ENCODE measurements at places on chromosomes 5 and 9. TPM values are rescaled to one million over a fixed set of nuclear protein-coding genes. Genes with fewer than 3 reads are reported as not detected.

- DNase-seq = no peak
Measured at GRCh38 chr9:129559506-129559881, 61.4 kb downstream of the C9orf50 start.

DNA sequence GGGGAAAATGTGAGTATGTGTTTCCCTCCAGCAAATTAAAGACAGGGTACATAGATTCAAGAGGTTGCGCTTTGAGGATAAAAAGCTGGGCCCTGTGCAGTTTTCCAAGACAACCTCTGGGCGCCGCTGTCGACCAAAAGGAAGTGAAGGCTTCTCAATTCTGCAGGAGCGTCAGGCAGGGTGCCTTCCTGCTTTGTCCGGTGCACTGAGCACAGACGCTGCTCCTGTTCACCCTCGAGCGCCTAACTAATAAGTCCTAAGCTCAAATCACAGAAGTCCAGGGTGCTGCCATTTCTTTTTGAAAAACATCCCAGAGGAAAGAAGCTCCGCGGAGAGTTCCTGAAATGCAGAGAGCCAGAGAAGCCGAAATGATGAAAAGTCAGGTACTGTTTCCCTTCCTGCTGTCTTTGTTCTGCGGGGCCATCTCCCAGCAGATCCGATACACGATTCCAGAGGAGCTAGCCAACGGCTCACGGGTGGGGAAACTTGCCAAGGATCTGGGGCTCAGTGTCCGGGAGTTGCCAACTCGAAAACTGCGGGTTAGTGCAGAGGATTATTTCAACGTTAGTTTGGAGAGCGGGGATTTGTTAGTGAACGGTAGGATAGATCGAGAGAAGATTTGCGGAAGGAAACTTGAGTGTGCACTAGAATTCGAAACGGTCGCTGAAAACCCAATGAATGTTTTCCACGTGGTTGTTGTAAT is at the start of gene PCDHGB1:
Gene PCDHGB1 (plus strand): TSS at position 183 of the 703 bp plus-strand sequence. CDS start 162 bp downstream, at position 345.
- no peak for DNase-seq

- no peak for DNase-seq
Measured at GRCh38 chr9:135410831-135411473, 68.6 kb upstream of the PPP1R26 start.

GABRA1 gene
- not detected for polyA plus RNA-seq

SPINK13 gene
- 0.23 TPM for polyA plus RNA-seq

GRCh38 chr9:113978725-113979342 is 99.3 kb downstream of the AMBP start:
- DNase-seq = no peak

GRCh38 chr5:60597572-60598320 is 102.2 kb downstream of the DEPDC1B start:
- DNase-seq = no peak

- no peak for DNase-seq
Measured at GRCh38 chr5:41457094-41457493, 53.3 kb downstream of the PLCXD3 start.

DNA sequence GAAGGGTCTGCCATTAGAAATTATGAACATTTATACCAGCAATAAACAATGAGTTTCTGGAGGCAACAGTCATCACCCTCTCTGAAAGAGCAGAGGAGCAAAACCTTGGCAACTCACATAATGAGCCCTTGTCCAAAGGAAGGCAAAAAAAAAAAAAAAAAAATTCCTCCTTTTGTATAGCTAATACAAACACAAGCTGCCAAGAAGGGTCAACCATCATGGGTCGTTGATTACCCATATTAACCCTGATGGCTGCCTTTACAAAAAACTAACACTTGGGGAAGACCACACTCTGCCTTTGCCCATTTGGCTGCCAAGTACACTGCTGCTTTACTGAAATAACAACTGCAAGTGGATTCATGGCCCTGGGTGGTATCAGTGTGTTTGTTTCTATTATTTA is 272.7 kb downstream of the ADAMTSL1 start:
- no peak for DNase-seq

ANKRD34B gene
- 0.19 TPM for polyA plus RNA-seq

- DNase-seq = no peak
Measured at GRCh38 chr5:117201001-117201400, 626.4 kb upstream of the SEMA6A start.

PHF24 gene
- 0.21 TPM for polyA plus RNA-seq

DNA sequence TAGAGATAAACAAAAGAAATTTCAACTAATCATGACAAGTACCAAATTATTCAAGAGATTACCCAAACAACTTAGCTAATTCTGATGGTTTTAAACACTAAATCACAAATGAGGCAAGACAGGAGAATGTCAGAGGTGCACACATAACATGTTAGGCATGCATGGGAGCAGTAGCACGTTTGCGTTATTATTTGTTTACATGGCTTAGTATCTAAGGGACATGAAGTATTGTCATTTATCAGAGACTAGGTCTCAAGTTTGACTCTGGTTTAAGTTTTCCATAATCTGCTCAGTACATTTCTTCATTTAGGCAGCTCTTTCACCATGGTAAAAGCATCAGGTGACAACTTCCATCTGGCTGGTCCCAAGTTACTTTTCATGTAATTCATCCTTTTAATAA is 244.1 kb upstream of the TNC start:
- DNase-seq = peak; percentile 33

DNA sequence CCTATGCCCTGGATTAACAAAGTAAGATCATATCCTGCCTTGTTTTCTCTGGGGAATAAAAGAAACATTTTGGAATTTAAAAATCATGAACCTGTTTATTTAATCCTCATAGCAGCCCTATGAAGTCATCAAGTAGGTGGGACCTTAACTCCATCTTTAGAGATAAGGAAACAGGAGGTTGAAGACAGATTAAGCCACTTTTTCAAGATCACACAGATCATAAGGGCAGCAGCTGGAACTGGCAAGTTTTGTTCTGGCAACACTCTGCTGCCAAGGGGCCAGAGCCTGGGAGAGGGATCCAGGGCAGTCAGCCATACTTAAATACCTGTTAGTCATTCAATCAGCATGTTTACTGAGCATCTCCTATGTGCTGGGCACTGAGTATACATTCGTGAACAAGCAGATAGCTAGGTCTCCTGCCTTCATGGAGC is 63.7 kb downstream of the SLC1A1 start:
- DNase-seq = no peak

DNA sequence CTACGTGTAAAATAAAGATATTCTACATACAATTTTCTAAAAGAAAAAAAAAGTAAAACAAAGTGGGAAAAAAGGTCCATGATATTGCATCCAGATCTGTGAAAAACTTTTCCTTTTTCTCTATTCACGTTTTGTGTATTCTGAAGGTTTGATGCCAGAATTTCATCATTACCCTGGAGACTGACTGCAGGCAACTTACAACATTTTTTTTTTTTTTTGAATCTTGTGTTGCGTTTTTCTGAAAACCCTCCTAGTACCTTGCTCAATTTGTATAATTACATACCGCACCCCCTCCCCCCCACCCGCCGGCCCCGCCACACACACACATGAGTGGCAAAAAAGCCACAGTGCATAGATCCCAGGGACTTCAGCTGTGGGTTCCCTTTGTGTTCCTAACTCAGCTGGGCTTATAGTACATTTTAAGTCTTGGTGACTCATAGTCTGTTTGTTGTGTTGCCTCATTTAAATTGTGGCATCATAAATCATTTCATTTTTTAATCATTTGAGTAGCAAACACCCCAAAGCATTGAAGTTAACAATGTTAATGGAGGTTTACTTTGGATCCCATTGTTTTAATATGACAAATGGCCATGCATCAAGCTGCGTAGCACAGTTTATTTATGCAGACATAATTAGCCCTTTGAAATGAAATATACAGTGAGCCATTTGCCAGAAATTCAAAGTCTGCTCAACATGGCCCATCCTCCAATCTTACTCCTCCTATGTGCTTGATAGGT is 36.0 kb downstream of the PRDM6 start:
- DNase-seq = no peak

DNA sequence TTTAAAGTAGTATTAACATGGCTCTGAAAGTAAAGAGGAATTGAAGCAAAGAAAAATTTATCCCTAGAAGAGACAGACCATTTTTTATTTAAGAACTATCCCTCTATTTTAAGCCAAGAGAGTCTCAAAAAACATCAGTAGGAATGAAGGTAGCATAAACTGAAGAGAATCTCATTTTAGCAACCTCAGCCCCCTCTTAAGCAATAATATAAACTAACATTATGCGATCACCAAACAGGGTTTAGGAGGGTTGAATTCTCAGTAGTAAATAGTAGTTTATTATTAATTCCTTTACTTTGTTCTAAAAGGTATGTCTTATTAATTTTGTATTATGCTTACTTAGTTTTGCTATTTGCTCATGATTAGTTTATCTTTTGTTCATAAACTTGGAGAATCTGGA is 287.4 kb downstream of the CDK5RAP2 start:
- no peak for DNase-seq

REEP2 gene
- 11.6 TPM for polyA plus RNA-seq

GRCh38 chr5:132411304-132412013 is 41.9 kb downstream of the SLC22A5 start:
- no peak for DNase-seq

SPOCK1 gene
- 9.1 TPM for polyA plus RNA-seq

DNA sequence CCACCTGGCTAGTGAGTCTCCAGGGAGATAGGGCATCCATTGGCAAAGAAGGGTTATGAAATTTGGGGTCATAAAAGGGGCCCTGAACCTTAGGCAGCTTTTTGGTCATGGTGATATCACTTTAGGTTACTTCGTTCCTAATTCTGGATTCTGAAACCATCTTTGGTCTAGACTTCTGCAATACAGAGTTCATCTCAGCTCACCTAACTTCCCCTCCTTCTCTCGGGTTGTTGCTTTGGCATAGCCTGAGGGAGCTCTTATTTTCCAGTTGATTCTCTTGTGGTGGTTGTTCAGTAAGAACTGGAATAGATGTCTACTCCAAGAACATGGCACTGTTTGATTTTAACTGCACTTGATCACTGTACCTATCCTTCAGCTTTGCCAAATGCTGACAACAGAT is 148.9 kb upstream of the RUSC2 start:
- DNase-seq = no peak

DMRT2 gene
- polyA plus RNA-seq = 3.5 TPM

DNA sequence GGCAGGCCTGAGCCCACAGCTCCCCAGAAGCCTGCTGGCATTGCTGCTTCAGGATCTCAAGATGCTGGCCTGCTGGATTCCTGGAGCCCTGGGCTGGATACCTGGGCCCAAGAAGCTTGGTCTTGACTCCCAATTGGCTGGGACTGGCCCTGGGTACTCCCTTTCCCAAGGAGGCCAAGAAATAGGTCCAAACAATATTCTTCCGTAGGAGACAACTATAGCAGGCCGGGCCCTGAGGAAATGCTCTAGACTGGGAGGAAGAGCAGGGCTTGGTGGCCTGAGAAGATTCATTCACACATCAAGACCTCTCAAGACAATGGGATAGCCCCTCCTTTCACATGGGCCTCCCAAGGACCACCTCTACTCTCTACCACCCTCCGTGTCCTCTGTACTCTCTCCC is 7.9 kb downstream of the CSF2 start:
- no peak for DNase-seq

ZNF366 gene
- 3.8 TPM for polyA plus RNA-seq

TMEM215 gene
- polyA plus RNA-seq = 0.24 TPM

LEAP2 gene
- polyA plus RNA-seq = 5.0 TPM

DNA sequence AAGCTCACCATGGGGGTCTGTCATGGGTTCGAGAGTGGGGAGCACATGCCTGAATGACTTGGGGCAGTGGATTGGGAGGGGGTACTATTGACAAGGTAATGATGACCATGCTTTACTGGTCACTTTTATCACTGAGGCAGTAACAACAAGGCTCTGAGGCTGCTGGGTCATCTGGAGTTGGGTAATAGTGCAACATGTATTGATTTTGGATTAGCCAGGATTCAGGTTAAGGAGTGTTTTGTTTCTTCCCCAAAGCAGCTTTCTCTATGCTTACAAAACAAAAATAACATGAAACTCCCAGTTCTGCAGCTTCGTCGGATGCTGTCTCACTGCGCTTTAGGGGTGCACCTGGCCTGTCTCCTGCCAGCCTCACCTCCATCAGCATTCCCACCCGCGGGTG is 155.3 kb downstream of the GADD45G start:
- no peak for DNase-seq

DNA sequence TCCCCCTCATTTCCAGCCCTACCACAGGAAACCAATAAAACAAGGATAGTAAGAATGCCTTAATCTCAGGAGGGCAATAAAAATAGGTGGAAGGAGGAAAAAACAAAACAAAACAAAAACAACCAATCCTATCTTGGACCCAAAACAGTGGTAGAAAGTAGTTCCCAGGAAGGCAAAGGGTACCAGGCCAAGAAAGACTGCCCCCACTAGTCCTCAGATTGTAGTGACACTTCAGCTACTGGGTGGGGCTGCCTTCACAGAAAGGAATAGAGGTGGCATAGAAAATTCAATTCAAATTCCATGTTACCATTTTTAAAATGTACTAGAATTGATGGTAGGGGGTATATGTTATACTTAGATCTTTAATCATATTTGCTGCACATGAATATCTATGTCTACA is 59.3 kb downstream of the DPYSL3 start:
- DNase-seq = no peak

DNA sequence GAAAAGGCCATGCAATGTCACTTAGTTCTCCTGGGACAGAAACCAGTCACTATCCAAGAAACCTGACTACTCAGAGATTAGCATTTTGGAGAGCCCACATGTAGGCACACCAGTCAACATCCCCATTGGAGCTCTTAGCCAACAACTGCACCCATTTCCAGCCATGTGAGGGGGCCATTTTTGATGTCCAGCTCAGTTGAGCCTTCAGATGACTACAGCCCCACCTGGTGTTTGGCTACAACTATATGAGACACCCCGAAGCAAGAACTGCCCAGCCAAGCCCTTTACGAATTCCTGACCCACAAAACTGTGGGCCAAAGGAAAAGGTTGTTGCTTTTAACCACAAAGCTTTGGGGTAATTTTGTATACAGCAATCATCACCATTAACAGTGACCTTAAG is 300.1 kb downstream of the ASTN2 start:
- DNase-seq = no peak

- no peak for DNase-seq
Measured at GRCh38 chr9:35861161-35861897, 8.9 kb downstream of the OR13J1 start.

DNA sequence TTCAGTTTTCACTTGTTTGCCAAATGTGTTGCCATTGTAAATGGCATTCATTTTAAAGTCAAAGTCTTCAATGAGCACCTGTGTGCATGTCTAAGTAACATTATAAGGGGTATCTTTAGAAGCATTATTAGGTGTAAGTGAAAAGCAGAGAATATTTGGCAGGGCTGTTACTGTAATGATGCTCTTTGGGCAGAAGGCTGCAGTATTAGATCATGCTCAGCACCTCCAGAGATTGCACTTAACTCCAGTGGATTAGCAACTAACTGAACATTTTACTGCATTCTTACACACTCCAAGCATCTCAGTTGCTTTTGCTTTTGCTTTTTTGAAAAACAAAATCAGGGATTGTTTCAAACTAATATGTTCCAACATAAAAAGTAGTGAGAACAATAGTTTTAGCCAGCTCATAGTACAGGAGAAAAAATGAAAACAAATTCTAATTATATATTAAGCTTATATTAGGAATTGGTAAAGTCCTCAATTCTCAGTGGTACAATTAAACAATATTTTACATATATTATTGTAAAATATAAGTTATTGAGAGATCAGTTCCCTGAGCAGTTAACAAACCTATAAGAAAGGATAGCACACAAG is 1740.9 kb upstream of the CDH9 start:
- no peak for DNase-seq

RIGI gene
- polyA plus RNA-seq = 13.0 TPM

GRCh38 chr5:163260961-163261360 is 176.4 kb upstream of the CCNG1 start:
- DNase-seq = no peak

MRNIP gene
- polyA plus RNA-seq = 49.4 TPM

- DNase-seq = no peak
Measured at GRCh38 chr5:7789567-7789966, 61.4 kb downstream of the CFAP90 start.

Measured in left renal cortex interstitium (tissue), 4 donors.